ENCODE measurements at places on chromosomes 2 and 18. TPM values are rescaled to one million over a fixed set of nuclear protein-coding genes. Genes with fewer than 3 reads are reported as not detected.

DNA sequence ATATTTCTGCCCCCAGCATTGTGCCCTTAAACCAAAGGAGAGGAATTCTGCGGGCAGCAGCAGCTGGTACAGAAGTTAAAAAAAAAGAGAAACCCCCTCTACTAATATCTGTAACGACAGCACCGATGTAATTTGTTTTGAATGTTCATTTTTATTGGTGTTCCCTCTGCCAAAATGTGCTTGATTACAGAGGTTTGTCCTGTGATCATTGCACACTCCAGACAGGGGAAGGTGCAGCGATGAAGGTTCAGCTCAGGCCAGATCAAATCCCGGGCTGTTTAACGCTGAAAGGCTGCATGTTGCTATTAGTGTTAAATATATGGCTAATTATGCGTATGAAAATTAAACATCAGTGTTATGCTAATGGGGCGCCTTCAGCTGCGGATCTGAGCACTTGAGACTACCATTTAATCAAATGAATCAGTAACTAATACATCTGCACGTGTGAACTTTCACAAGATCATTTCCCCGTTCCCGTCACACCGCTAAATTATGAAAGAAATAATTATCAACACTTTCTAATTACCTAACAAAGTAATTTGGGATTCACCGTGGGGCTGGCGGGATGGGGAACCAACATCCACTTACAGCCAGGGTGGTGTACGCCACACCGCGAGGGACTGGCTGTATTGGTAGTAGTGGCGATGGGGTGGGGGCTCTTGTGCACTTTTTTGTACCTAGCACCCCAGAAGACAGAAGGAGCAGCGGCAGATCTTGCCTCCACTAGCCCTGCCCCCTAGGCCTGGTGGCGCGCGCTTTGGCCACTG, 1.5 kb upstream of the DLX1 start:
- H3K27ac ChIP-seq, result no peak overlapping the region
- H3K27me3 ChIP-seq, result peaks cover 89% of the 10 kb centered on the region
- peaks cover 6% of the 10 kb centered on the region for H3K4me1 ChIP-seq

DNA sequence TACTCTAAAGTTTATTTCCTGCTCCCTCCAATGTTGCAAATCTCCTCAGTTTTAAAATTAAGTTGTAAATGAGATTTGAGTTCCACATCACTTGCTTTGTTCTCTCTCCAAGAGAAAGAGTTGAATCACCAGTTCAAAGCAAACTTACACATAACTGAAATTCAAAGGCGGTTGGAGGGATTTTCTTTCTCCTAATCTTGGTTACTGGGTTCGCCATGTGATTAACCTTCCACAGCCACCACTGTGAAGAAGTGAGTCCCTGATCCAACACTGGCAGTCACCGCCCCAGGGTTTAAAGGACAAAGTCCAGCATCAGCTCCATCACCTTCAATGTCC, 247.1 kb downstream of the MYCN start:
- no peaks in the 10 kb centered on the region for H3K4me1 ChIP-seq
- H3K27ac ChIP-seq, result no peak overlapping the region
- no peaks in the 10 kb centered on the region for H3K27me3 ChIP-seq
- DNase-seq, result no peak
- no peak overlapping the region for H3K4me3 ChIP-seq

DNA sequence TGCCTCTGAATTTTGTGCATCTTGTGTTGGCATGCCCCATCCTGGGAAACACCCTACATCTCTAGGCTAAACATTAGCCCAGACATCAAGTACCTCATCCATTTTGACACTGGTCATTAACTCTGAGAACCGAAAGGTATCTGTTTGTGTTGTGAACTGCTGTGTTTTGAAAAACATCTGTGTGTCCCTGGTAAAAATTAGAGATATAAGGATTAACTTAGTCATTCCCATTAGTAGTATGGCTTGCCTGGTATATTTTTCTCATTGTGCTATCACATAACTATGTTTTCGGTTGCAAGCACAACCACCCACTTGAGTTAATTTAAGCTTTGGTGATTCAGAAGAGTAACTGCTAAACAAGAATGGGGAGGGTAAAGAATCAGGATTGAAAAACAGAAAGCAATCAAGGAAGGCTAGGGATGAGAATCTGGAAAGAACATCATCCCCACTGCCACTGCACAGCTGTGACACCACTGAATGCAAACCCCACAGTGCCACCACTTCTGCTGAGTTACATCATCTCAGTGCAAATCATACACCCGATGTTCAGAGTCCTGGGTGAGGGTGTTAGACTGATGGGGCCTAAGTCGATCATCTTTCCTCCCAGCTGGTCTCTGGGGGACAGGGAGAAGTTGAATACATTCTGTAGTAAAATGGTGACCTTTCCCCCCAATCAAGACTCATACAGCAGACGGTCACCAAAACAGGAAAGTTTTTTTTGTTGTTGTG, 234.0 kb downstream of the EPHA4 start:
- no peak overlapping the region for H3K27ac ChIP-seq
- no peaks in the 10 kb centered on the region for H3K27me3 ChIP-seq
- no peaks in the 10 kb centered on the region for H3K4me1 ChIP-seq
- DNase-seq, result no peak
- no peaks in the 10 kb centered on the region for H3K36me3 ChIP-seq

DNA sequence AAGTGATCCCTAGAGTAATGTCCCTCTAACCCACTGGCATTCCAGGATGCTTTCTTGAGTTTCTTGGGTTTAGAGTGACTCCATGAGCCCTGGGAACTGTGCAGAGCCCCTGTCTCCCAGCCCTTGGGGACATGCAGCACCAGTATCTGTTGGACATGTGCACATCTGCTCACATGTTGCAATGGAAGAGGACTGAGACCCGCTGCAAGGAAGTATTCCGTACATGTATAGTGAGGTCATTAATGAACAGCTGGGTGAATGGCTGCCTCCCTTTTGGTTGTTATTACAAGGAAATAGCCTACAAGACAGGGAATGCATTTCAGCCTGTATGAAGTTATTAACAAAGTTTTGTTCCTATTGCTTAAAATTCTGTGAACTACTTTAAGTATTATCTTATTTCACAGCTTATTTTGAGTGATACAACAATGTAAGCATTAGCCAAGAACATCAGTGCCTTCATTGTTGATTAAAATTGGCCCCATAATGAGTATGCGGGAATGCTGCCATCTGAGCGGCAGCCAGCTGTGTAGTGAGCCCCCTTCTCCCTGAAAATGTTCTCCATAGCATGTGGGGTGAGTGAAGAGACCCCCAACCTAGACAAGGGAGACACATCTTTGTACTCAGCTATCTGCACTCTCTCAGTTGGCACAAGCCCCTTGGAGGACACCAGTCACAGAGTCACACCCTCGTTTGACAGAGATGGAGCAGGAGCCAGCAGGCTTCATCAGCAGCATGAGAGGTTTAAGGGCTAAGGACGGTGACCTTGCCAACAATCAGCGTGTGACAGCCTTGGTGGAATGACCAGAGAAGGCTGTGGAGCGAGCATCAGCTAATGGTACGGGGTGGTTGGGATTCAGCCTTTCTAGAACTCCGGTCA, 87.4 kb downstream of the FAM210A start:
- no peaks in the 10 kb centered on the region for H3K36me3 ChIP-seq
- H3K4me3 ChIP-seq, result no peak overlapping the region
- H3K4me1 ChIP-seq, result no peaks in the 10 kb centered on the region
- H3K27ac ChIP-seq, result no peak overlapping the region
- DNase-seq, result no peak

DNA sequence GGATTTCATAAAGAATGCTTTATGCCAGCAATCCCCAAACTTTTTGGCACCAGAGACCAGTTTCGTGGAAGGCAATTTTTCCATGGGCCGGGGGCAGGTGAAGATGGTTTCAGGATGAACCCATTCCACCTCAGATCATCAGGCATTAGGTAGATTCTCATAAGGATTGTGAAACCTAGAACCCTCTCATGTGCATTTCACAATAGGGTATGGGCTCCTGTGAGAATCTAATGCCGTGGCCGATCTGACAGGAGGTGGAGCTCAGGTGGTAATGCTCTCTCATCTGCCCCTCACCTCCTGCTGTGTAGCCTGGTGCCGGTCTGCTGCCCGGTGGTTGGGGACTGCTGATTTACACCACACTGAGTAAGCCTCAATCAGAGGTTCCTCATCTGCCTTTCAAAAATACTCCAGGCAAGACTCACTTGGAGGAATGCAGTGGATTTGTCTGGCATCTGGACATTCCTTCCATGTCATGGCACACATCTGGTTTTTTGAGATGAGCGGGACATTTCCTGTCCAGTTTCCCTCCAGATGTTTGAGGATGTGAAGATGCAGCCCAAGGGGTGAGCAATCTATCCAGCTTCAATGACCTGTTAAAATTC, 185.8 kb downstream of the VAPA start:
- H3K36me3 ChIP-seq, result no peaks in the 10 kb centered on the region
- no peaks in the 10 kb centered on the region for H3K27me3 ChIP-seq
- H3K4me1 ChIP-seq, result peaks cover 12% of the 10 kb centered on the region
- no peak overlapping the region for H3K4me3 ChIP-seq
- no peak for DNase-seq
- H3K27ac ChIP-seq, result no peak overlapping the region

DNA sequence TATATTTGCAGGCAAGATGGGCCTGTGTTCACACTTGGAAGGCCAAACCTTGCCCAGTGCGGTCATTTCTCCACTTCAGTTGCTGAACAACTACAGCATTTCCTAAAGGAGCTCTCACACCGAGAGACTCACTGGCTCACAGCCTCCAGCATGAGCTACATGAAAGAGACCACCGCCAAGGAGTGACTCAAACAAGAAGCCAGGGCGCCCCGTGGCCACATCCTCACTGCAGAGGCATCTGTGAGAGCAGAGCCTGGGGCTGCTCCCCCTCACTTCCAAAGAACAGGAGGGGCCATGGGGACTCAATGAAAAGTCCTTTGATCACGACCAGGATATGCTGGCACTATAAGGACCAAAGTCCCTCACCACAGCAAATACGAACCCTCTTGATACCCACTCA, 50.0 kb downstream of the TMEM163 start:
- H3K36me3 ChIP-seq, result no peaks in the 10 kb centered on the region
- H3K27me3 ChIP-seq, result no peaks in the 10 kb centered on the region
- H3K4me1 ChIP-seq, result peaks cover 20% of the 10 kb centered on the region
- H3K4me3 ChIP-seq, result no peak overlapping the region

GRCh38 chr2:44456946-44457345, 95.2 kb downstream of the CAMKMT start:
- H3K27me3 ChIP-seq, result no peaks in the 10 kb centered on the region
- H3K27ac ChIP-seq, result no peak overlapping the region
- no peak for DNase-seq
- H3K4me1 ChIP-seq, result no peaks in the 10 kb centered on the region

DNA sequence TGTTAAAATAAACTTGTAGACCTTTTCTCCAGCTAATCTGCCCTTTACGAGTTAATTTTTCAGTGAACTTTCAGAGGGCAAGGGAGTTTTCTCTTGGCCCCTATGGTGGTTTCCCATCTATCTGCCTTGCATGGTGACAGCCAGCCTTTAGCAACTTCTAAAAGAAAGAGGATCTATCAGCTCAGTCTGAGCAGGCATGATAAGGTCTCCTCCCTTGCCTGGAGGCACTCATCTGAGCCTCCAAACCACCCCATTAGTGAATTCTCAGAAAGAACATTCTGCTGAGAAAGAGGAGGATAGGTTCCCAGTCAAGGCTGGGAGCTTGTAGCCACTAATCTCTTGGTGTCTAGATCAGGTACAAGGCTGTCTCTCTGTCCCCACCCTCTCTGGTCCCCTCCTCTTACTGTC, 10.7 kb upstream of the GYPC start:
- no peak overlapping the region for H3K27ac ChIP-seq
- no peak overlapping the region for H3K4me3 ChIP-seq
- H3K36me3 ChIP-seq, result no peaks in the 10 kb centered on the region
- H3K4me1 ChIP-seq, result no peaks in the 10 kb centered on the region
- H3K27me3 ChIP-seq, result no peaks in the 10 kb centered on the region
- no peak for DNase-seq

GRCh38 chr2:46177461-46178089, 119.6 kb upstream of the EPAS1 start:
- H3K27me3 ChIP-seq, result no peaks in the 10 kb centered on the region
- H3K27ac ChIP-seq, result no peak overlapping the region
- peak; percentile 35 for DNase-seq
- H3K36me3 ChIP-seq, result no peaks in the 10 kb centered on the region

DNA sequence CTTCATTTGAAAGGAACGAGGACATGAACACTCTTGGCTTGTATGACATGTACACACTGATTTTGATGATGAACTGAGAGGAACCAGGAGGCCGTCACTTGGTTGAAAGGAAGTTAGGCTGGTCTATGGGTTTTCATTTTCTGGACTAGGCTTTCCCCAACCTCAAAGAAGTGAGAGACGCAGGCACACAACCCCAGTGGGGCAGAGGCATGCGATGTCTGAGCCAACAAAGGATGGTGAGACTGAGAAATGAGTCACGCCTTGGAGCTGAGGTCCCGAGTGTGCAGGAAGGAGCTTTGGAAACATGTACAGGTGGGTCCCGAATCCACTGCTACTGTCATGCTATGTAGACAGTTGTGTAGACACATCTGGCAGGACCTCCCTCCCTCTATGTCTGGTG, 24.1 kb downstream of the SIGLEC15 start:
- DNase-seq, result no peak
- H3K4me3 ChIP-seq, result no peak overlapping the region
- H3K36me3 ChIP-seq, result peaks cover 26% of the 10 kb centered on the region
- H3K27me3 ChIP-seq, result no peaks in the 10 kb centered on the region

DNA sequence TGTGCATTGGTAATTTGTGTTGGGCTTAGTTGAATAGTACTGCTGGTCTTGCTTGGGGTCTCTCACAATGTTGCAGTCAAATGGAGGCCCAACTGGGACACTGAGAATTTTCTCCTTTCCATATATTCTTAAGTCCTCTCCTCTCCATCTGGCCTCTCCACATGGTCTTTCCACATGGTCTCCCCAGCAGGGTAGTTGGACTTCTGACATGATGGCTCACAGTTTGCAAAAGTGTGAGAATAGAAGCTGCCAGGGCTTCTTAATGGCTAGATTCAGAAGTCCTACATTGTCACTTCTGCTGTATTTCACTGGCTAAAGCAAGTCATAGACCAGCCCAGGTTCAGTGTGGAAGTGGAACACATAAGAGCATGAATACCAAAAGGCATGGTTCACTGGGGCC, 318.5 kb upstream of the TNP1 start:
- no peak overlapping the region for H3K4me3 ChIP-seq
- DNase-seq, result no peak
- no peaks in the 10 kb centered on the region for H3K27me3 ChIP-seq
- no peaks in the 10 kb centered on the region for H3K4me1 ChIP-seq

- H3K36me3 ChIP-seq, result no peaks in the 10 kb centered on the region
- no peak for DNase-seq
- H3K4me3 ChIP-seq, result no peak overlapping the region
- H3K27ac ChIP-seq, result no peak overlapping the region
- no peaks in the 10 kb centered on the region for H3K4me1 ChIP-seq
- H3K27me3 ChIP-seq, result no peaks in the 10 kb centered on the region
These were observed 20.8 kb downstream of the MC2R start for GRCh38 chr18:13894531-13894930.

DNA sequence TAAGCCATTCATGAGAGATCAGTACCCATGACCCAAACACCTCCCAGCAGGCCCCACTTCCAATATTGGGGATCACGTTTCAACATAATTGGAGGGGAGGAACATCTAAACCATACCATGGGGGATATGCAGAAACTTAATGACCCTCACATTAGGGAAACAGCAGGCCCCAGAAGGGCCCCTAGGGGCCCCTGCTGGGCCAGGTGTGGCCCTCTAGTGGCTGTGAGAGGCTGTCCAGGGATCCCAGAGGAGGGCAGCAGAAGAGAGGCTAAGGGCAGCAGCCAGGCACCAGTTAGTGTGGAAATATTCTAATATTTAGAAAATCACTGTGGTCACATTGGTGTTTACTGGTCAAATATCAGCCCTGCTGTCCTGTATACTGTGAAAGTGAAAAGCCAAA, 49.3 kb upstream of the ANKRD44 start:
- H3K36me3 ChIP-seq, result no peaks in the 10 kb centered on the region
- H3K27ac ChIP-seq, result no peak overlapping the region
- H3K27me3 ChIP-seq, result no peaks in the 10 kb centered on the region
- H3K4me3 ChIP-seq, result no peak overlapping the region

The AGXT gene
- total RNA-seq, result not detected

The CBLN2 gene
- not detected for total RNA-seq

The CNPPD1 gene
- 28.1 TPM for total RNA-seq

Data from astrocyte (in vitro differentiated cells and primary cell).